ENCODE measurements at places on chromosomes 16 and 17. TPM values are rescaled to one million over a fixed set of nuclear protein-coding genes. Genes with fewer than 3 reads are reported as not detected.

Gene KRT40
- 0.11 TPM for polyA plus RNA-seq

Gene FLYWCH1
- polyA plus RNA-seq: 34.1 TPM

Gene RUNDC3A
- 4.9 TPM for polyA plus RNA-seq

Gene PNMT
- polyA plus RNA-seq: 2.9 TPM

Gene TRPV3
- polyA plus RNA-seq: 0.98 TPM

Gene MFAP4
- polyA plus RNA-seq: 10.2 TPM

Gene ZG16
- 0.27 TPM for polyA plus RNA-seq

Gene OR3A3
- polyA plus RNA-seq: not detected

Gene INTS2
- polyA plus RNA-seq: 3.9 TPM

Gene DHODH
- polyA plus RNA-seq: 6.3 TPM

Gene ARHGDIA
- 189 TPM for polyA plus RNA-seq

Gene SGF29
- 34.7 TPM for polyA plus RNA-seq

Gene KRT23
- 30.7 TPM for polyA plus RNA-seq

Gene IGF2BP1
- 0.07 TPM for polyA plus RNA-seq

Gene GDPD1
- 2.5 TPM for polyA plus RNA-seq

Gene PRKCA
- polyA plus RNA-seq: 2.7 TPM

Gene KRT32
- 2.2 TPM for polyA plus RNA-seq

Gene CDH15
- 0.23 TPM for polyA plus RNA-seq

Gene NPW
- polyA plus RNA-seq: 1.2 TPM

Gene COX6A2
- 2.9 TPM for polyA plus RNA-seq

Gene TPSB2
- 15.5 TPM for polyA plus RNA-seq

Gene SDR42E1
- 1.8 TPM for polyA plus RNA-seq

Gene GFAP
- polyA plus RNA-seq: 0.43 TPM

Gene XAF1
- polyA plus RNA-seq: 73.2 TPM

Gene KRTAP16-1
- 0.07 TPM for polyA plus RNA-seq

Gene PDK2
- polyA plus RNA-seq: 14.5 TPM

Gene MFSD11
- polyA plus RNA-seq: 17.3 TPM

Gene LRRC75A
- 2.1 TPM for polyA plus RNA-seq

Gene MPV17L
- polyA plus RNA-seq: 1.7 TPM

Gene ATP2A1
- polyA plus RNA-seq: 1.2 TPM

Gene CDRT15
- polyA plus RNA-seq: 0.09 TPM

Gene HBA1
- polyA plus RNA-seq: 9.9 TPM

Gene GNG13
- polyA plus RNA-seq: 0.55 TPM

Gene GP1BA
- polyA plus RNA-seq: 0.09 TPM

Gene RABEP2
- polyA plus RNA-seq: 21.2 TPM

Data from thymus (tissue), 14 donors.